Germinal center (tissue), 1 donor: ENCODE measurements at places on chromosomes 6 and 20.

DNA sequence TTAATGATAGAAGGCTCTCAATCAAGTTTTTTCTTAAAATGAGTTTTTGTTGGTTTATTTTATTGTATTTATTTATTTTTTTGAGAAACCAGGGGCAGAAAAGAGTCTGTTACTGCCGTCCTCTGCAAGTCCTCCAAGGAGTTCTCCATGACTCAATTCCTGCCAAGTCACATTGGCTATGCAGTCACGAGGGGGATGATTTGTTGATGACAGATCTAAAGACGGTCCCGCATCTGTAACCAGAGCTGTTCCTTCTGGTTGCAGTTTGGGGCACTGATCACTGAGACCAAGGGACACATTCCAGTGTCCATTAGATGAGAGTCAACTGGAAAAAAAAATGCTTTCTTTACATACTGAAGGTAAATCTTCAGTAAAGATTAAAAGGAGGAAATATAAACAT lies 13.9 kb upstream of the TSHZ2 start:
- no peak for DNase-seq

GRCh38 chr6:97128507-97128906 lies 154.5 kb downstream of the MMS22L start:
- DNase-seq, result no peak

GRCh38 chr6:6893701-6894100 lies 214.1 kb upstream of the RREB1 start:
- DNase-seq, result no peak

- DNase-seq, result no peak
Measured at GRCh38 chr20:13745784-13746183, 38.9 kb downstream of the ESF1 start.

GRCh38 chr6:36599791-36600209 lies 5.6 kb downstream of the SRSF3 start:
- no peak for DNase-seq
